Cardiac muscle cell (in vitro differentiated cells and primary cell): ENCODE measurements at places on chromosomes 6 and 20. TPM values are rescaled to one million over a fixed set of nuclear protein-coding genes. Genes with fewer than 3 reads are reported as not detected.

Gene SNAP91
- 18.3 and 26.0 TPM in 2 replicates for total RNA-seq

Gene RAMACL
- 0.14 and 0.45 TPM in 2 replicates for total RNA-seq

Gene HACE1
- 19.7 and 42.6 TPM in 2 replicates for total RNA-seq

Gene NRN1
- total RNA-seq, result 0.78 and 0.92 TPM in 2 replicates

Gene TREM1
- total RNA-seq, result not detected in 2 replicates

Gene CLVS2
- total RNA-seq, result 0.03 and 0.04 TPM in 2 replicates

Gene TNNC2
- total RNA-seq, result 27.9 and 36.0 TPM in 2 replicates

Gene LST1
- total RNA-seq, result 1.7 TPM in 1 of 2 replicates, not detected in the other

Gene TRIM15
- not detected in 2 replicates for total RNA-seq

Gene SPDEF
- 0.42 and 1.1 TPM in 2 replicates for total RNA-seq

Gene IMPG1
- 0.71 and 0.74 TPM in 2 replicates for total RNA-seq

Gene TAGAP
- total RNA-seq, result not detected in 2 replicates

Gene SOBP
- total RNA-seq, result 24.0 and 30.8 TPM in 2 replicates

Gene NCOA7
- total RNA-seq, result 4.2 and 5.2 TPM in 2 replicates

Gene LINC00237
- not detected in 2 replicates for total RNA-seq

Gene BMP6
- total RNA-seq, result 0.74 TPM in 1 of 2 replicates, not detected in the other

Gene SRMS
- not detected in 2 replicates for total RNA-seq

Gene TBPL1
- 11.5 and 14.7 TPM in 2 replicates for total RNA-seq

Gene DEF6
- 3.0 and 9.2 TPM in 2 replicates for total RNA-seq

Gene HEY2
- total RNA-seq, result 38.1 and 73.8 TPM in 2 replicates

Gene SPTLC3
- total RNA-seq, result 2.2 and 2.6 TPM in 2 replicates

Gene MCCD1
- not detected in 2 replicates for total RNA-seq

Gene PARD6B
- 15.5 and 20.0 TPM in 2 replicates for total RNA-seq
